ENCODE measurements at places on chromosomes 6 and 20.

GRCh38 chr6:15269011-15269410, 23.1 kb downstream of the JARID2 start:
- DNase-seq = no peak

- DNase-seq = no peak
These were observed 6.6 kb downstream of the B4GALT5 start for GRCh38 chr20:49707118-49707517.

DNA sequence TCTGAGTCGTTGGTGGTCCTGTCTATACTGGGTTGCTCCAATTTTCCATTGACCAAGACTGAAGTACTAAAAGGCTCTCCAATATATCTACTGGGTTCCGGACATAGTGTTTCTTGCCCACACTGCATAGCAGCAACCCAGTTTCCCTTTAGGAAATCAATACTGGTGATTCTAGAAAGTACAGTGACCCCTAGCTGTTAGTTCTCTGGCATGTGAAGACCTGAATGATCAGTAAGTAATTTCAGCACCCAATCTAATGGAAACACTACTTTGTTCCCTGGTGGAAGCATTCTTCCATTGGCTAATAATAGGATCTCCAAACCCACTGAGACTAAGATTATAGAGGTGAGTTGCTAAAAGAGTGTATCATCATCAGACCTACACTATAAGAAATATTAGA, 40.8 kb upstream of the STMND1 start:
- DNase-seq = no peak

DNA sequence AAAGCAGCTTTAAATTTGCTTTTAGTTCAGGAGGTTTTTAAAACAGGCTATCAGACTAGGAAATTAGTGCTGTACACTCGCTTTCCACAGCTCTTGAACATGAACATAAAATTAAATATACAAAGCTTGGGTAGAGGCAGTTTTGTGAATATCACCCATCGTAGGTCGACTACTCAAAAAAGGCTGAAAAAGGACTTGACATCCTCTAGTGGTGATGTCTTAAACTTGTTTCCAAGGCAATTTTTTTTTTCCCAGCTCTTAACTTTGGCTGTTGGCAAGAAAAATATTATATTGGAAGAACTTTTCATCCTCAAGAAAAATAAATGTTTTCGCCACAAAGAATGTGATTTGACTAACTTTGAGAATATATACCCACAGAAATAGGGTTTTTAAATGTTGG, 2.9 kb downstream of the MAP7 start:
- no peak for DNase-seq

GRCh38 chr20:59835057-59835447, 98.4 kb downstream of the SYCP2 start:
- no peak for DNase-seq

- DNase-seq = no peak
These were observed 86.2 kb upstream of the BEND6 start for GRCh38 chr6:56868687-56869086.

- no peak for DNase-seq
These were observed 58.7 kb downstream of the EDN1 start for GRCh38 chr6:12348530-12349511.

- DNase-seq = no peak
These were observed 16.7 kb downstream of the PMEPA1 start for GRCh38 chr20:57693002-57693582.

DNA sequence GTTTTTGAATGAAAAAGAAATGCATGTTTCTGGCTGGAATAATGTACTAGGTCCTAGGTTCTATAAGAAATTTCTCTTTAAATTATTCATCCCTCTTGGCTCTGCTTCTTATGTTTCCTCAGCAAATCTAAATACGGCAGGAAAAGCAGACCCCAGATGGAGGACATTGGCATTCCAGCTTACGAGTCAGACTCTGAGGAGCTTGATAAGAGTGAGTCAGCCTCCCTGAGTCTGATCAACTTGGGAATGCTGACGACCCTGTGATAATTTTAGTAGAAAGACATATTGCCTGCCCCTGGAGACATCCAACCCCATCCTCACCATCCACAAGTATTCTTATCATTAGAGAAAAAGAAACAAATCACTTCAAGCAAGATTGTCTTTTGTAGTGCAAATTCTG, 509.7 kb upstream of the MARCKS start:
- no peak for DNase-seq

DNA sequence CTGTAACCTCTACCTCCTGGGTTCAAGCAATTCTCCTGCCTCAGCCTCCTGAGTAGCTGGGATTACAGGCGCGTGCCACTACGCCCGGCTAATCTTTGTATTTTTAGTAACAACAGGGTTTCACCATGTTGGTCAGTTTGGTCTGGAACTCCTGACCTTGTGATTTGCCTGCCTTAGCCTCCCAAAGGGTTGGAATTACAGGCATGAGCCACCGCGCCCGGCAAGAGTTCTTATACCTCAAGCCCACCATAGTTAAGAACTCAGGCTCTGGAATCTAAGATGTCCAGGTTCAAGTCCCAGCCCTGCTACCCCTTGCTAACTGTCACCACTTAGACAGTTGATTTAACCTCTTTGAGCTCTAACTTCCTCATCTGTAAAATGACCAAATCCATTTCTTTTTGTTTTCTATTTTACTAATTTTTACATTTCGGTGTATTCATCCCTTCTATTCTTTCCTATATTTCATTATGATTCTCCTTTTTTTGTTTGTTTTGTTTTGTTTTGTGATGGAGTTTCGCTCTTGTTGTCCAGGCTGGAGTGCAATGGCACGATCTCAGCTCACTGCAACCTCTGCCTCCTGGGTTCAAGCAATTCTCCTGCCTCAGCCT, 104.8 kb upstream of the ZNF217 start:
- no peak for DNase-seq

DNA sequence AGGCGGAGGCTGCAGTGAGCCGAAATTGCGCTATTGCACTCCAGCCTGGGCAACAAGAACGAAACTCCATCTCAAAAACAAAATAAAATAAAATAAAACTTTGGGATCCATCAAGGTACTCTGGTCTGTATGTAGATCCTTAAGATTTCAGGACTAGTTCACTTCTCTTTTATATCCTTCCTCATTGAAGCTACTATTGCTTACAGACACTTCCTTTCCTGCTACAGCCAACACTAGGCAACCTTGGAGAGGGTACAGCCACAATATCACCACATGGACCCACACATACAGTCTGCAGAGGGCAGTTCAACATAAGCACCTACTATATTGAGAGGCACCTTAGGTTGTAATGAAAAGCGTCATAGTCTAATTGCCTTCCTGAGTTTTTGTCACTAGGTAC, 113.3 kb downstream of the ATXN1 start:
- no peak for DNase-seq

- DNase-seq = no peak
These were observed 19.5 kb downstream of the KIF25 start for GRCh38 chr6:168016721-168017525.

GRCh38 chr6:145099713-145100112, 635.6 kb downstream of the EPM2A start:
- DNase-seq = no peak

- DNase-seq = no peak
These were observed 116.4 kb downstream of the AKAP7 start for GRCh38 chr6:131251590-131252199.

GRCh38 chr20:32672394-32672981, 1.3 kb downstream of the C20orf203 start:
- DNase-seq = no peak

All from T-helper 17 cell (primary cell).